ENCODE measurements at places on chromosomes 2 and 18.

DNA sequence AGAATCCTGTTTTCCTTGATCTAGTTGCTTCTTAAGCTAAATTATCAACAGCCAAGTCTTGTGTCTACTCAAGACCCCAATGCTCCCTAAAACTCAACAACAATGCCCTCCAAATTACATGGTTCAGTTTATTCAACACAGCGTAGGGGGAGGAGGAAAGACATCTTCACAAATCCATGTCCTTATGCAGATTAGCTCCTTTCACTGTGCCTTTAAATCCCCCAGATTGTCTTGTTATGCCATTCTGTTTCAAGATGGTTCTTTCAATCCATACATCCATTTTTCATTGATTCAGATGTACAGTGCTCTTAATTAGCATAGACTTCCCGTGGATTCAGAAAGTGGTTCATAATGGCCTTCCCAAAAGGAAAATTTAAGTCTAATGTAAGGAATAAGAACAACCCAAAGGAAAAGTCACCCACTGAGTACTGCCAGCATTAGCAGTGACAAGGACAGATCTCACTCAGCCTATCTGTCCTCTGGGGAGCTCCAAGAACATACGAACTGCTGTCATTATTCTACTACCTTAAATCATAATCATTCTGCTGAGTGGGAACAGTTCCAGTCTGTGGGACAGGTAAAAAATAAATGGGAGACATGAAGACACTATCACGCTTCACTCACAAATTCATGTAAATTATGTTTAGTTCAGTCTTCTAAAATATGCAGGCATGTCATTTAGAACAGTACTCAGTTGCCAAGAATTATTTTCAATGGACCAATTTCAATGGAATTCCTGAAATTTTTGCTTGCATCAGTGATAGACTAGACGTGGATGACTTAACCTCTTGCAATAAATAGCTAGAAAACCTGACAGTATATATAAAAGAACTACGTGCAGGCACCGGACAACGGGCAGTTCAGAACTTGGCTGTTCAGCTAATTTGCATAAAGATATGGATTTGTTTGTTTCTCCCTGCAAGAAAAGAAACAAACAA is 58.9 kb upstream of the RNU4ATAC start:
- peak; percentile 94 for DNase-seq

- no peak for DNase-seq
Observed at GRCh38 chr2:216074794-216075193, 6.8 kb downstream of the PECR start.

- DNase-seq: no peak
Observed at GRCh38 chr2:224524657-224525056, 60.5 kb downstream of the CUL3 start.

DNA sequence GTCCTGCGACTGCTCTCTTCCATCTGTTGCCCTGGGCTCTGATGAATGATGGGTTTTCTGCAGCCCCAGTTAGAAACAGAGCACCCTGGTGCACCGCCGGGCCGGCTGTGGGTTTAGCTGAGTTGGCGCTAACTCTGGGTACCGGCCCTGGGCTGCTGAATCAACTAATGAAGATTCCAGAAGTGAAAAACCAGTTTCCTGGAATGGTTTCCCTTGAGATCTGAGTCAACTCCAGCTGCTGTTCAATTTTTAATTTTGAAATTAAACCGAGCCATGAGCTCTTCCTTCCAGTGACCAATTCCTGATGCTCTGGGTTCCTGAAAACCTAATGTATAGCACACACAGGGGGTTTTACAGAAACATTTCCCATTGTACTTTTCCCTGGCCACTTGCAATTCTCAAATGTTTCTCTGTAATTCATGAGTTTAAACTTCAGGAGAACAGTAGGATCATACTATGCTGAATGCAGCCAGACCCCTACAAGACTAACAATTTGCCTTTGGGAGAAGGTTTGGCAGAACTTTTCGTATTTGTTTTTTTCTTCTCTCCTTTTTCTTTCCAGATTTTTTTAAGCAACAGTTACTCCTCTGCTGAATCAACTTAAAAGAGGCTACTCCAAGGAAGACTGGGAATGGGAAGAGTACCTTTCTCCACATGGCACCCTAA is 5.5 kb downstream of the COL6A3 start:
- DNase-seq: peak; percentile 82

- DNase-seq: peak; percentile 21
Observed at GRCh38 chr2:224381521-224382279, 20.2 kb downstream of the FAM124B start.

DNA sequence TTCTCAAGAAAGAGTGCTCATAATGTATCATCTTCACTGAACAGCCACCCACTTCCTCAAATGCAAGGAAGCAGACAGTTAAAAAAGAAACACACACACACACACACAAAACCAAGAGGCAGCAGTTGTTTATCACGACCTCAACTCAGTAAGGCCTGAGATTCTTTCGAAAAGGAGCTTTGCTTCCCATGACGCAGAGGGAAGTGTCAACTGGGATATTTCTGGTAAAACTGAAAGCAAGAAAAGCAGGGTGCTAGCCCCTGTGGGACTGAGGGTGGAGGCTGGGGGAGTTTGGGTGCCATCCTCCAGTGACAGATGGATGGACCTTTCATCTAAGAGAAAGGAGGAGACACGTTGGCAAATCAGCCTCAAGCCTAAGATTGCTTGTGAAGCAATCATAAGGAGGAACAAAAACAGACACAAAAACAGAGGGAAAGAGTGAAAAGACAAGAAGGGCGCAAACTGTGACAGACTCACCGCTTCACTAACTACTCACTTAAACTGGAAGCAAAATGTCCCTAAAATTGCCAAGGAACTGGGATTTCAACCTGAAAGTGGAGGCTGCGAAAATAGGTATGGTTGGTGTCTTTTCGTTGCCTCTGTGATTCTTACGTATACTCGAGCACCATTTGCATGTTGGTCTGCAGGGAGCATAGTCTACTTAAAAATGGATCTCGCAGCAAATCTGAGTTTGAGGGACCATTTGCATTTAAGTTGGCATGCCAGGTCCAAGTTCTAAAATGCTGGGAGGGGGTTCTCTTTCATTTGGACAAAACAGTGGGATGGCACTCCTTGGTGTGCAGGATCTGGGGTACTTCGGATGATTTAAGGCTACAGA is at the start of gene ARHGAP25:
Gene ARHGAP25, plus strand, starts transcription at position 124 of the 838 bp plus-strand sequence. Its CDS starts 389 bp downstream, at position 513.
- no peak for DNase-seq

GRCh38 chr2:11753886-11754699 is 7.7 kb downstream of the LPIN1 start:
- DNase-seq: peak; percentile 36

DNA sequence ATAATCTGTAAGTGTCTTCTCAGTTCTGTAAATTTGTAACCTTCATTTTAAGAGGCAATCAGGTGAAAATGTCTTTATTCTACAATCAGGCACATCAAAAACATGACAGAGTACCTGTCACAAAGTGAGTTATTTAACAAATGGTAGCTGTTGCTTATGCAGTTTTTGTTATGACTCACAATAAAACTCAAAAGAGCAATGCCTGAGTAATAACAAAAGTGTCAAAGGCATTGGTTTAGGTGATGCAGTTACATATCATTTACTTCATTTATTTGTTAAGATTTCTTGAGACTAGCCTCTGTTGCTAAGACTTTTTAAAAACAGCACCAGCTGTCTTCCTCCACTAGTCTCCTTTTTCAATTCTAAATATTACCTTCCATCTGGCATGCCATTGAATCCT is 177.8 kb downstream of the KIAA1328 start:
- no peak for DNase-seq

GRCh38 chr2:180012523-180012922 is 5.4 kb upstream of the CWC22 start:
- DNase-seq: peak; percentile 79

DNA sequence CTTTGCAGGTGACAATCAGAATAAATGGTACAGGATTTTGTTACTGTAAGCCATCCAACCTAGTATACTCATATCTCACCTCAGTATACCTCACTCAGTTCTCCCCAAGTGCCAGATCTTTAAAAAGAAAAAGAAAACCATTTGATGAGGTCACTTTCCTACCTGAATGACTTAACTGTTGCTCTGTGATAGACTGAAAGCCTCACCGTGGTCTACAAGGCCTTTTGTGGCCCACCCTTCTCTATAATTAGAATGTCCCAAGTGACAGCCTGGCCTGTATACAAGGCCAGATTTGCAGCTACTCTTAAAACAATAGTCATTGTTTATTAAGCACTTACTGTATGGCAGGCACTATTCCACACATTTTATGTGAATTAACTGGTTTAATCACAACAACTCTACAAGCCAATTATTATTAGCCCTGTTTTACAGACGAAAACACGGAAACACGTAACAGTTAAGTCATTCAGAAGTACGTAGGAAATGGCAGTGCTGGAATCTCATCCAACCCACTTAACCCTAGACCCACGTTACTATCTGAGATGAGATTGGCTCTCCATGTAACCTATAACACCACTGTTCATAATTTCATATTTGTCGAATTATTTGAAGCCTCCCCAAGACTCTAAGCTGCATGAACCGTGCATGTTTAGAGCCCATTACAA is 28.3 kb downstream of the PKP4 start:
- DNase-seq: no peak

GRCh38 chr2:136530146-136530545 is 235.2 kb upstream of the THSD7B start:
- DNase-seq: no peak

GRCh38 chr2:37295469-37296073 is 29.1 kb downstream of the PRKD3 start:
- no peak for DNase-seq

DNA sequence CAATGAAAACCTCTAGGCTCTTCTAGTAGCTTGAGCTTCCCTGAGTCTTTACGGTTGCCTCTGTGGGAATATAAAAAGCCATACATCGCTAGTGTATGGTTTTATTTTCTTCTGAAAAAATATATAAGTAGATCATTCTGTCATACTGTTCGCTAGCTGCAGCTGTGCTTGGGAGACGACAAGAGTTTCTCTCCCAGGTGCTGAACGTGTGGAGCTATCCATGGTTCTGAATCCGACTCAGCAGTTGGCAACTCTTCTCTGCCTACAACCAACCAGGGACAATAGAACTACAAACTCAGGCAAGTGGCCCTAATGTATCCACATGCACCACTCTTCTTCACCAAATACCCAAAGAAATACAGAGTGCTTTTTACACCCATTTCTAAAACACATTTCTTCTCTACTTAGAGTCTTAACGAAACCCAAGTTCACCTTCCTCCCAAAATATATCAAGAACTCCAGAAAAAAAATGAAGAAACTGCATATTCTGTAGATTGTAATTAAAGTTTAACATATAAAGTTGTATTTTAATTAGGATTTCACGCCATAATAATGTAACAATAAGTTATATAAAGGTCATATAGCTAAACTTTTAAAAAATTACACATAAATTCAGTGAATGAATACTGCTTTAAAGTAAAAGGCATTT is 2.2 kb upstream of the KCNH7 start:
- peak; percentile 62 for DNase-seq

DNA sequence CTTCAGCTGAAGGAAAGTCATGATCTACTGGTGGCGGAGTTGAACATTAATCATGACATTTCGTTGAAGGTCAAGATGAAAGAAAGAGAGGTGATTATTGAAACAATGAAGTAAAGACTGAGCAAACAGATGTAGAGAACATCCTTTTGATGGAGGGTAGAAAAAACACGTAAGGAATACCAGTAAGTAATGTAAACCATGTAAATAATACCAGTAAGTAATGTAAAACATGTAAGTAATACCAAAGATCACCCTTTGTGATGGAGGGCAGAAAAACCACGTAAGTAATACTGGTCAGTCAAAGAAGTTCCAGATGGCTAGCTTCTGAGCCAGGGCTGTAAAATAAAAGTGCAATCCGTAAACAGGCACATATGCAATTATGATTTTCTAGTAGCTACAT is 1387.7 kb downstream of the SUCLG1 start:
- no peak for DNase-seq

- no peak for DNase-seq
Observed at GRCh38 chr18:75365837-75366236, 61.7 kb downstream of the SMIM21 start.

DNA sequence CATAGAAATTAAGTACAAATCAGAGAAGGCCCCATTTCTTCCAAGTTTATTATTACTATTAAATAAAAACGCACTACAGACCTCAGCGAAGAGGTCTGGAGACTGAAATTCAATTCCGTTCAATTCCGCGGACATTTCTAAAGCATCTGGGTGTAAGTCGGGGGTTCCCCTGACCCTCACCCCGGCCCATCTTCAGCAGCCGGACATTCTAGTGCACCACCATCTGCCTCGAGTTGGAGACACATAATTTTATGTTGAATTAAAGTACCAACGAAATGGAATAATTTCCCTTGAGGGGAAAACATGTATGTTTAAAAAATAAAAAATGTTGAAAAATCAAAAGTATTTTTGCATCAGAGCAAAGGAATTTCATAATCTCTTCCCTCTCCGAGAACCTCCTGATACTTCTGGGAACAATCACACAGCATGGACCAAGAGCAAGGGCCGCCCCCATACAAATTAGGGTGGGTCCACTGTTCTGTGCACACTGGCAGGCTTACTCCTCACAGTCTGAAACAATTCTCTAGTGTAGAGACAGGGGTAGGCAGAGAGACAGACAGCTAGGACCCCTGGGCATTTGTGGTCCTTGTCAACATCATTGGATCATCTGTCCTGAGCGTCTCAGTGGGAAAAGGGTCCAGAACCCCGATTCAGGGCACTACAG is 29.3 kb downstream of the MBP start:
- peak; percentile 57 for DNase-seq

- DNase-seq: no peak
Observed at GRCh38 chr2:147002256-147002655, 842.6 kb upstream of the ACVR2A start.

DNA sequence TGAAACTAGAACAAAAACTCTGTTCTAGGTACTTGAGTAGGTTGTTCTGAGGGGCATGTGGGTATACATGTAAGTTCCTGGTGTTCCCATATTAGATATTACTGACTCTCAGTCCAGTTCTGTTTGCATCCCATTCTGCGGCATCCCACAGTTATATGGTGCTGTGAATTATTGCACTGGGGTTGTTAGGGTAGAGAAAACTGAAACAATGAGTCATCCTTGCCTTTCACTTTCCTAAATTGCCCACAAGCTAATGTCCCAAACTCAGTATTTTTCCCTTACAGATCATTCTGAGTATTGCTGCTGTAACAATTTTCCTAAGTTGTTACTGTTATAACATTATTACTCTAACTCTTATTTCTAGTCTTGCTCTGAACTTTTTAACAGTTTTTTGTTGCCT is 3.0 kb downstream of the WDR75 start:
- DNase-seq: peak; percentile 6

GRCh38 chr2:863732-864450 is 86.8 kb upstream of the SNTG2 start:
- no peak for DNase-seq

All from fibroblast of upper back skin (primary cell).